ENCODE measurements at places on chromosomes 2 and 18. TPM values are rescaled to one million over a fixed set of nuclear protein-coding genes. Genes with fewer than 3 reads are reported as not detected.

ACMSD gene
- not detected for total RNA-seq

FAM136A gene
- total RNA-seq: 23.3 TPM

RESP18 gene
- not detected for total RNA-seq

WDCP gene
- total RNA-seq: 10.8 TPM

CCDC178 gene
- total RNA-seq: not detected

OSR1 gene
- not detected for total RNA-seq

CDKL4 gene
- total RNA-seq: 0.81 TPM

PLEKHH2 gene
- 0.28 TPM for total RNA-seq

C2orf66 gene
- total RNA-seq: 0.09 TPM

AFF3 gene
- not detected for total RNA-seq

ZNF2 gene
- 6.7 TPM for total RNA-seq

COL4A3 gene
- 0.19 TPM for total RNA-seq

CACNB4 gene
- 0.18 TPM for total RNA-seq

RPE gene
- 72.0 TPM for total RNA-seq

AKAIN1 gene
- not detected for total RNA-seq

IL1A gene
- 1.8 TPM for total RNA-seq

Data from endothelial cell of coronary artery (primary cell).